ENCODE measurements at places on chromosomes 2 and 18.

DNA sequence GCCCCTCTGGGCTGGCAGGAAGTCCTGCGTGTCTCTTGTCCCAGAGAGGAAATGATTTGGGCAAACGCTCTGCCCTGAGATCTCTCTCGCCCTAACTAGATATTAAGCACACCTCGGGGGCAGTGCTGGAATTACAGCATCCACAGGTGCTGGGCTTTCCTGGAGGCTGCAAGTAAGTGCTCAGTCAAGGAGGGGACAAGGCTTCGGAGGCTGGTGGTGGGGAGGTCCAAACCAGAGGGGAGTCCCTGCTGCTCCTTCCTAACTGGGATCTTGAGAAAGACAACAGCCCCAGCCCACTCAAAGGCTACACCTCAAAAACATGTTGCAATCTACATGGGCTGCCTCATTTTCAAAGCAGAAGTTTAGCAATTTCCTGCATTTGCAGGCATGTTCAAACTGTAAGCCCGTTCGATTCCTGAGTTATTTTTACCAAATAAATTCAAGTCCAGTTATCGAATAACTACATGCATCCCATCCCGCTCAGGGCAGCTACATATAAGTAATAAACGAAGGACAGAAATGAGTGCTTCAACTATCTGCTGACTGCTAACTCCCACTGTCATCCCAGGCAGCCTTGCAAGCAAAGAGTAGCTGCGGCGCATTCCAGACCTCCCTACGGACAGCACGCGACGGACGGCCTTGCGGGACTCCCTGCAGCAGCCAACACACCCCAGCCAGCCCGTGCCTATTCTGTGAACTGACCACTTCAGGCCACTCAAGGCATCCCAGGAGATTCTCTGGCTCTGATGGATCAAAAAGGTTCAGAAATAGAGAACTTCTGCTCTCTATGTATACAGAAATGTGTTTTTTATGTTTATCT lies 27.5 kb downstream of the ZNF516 start:
- no peak for DNase-seq

DNA sequence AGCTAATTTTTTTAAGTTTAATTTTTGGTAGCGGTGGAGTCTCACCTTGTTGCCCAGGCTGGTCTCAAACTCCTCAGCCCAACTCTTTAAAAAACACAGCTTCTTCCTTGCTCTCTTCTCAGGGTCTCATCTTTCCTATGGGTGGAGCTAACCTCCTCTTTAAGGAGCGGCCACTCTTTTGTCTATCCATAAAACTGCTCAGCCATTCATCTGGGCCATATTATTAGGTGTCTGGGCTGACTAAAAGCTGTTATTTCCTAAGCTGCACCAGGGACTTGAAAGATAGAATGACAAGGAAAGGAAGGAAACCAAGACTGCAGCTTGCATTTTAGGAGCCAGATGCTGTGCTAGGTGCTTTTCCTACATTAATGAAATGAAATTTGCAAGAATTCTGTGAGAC lies 35.8 kb upstream of the THOC1 start:
- no peak for DNase-seq

DNA sequence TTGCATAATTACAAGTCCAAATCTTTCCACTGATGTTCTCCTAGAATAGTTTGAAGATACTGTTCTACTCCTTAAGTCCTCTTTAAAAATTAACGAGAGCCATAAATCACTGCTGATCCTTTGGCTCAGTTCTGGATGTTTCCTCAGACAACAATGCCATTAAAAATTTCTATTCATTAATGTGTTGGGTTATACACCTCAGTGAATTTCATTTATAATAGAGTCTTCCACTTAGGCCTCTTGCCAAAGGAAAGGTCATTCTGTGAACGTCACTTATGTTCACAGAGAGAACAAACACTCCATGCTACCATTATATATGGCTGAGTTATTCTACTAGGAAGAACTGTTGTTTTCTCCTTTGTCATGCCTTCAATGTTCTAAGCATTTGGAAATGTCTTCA lies 1472.3 kb upstream of the CELF4 start:
- no peak for DNase-seq

DNA sequence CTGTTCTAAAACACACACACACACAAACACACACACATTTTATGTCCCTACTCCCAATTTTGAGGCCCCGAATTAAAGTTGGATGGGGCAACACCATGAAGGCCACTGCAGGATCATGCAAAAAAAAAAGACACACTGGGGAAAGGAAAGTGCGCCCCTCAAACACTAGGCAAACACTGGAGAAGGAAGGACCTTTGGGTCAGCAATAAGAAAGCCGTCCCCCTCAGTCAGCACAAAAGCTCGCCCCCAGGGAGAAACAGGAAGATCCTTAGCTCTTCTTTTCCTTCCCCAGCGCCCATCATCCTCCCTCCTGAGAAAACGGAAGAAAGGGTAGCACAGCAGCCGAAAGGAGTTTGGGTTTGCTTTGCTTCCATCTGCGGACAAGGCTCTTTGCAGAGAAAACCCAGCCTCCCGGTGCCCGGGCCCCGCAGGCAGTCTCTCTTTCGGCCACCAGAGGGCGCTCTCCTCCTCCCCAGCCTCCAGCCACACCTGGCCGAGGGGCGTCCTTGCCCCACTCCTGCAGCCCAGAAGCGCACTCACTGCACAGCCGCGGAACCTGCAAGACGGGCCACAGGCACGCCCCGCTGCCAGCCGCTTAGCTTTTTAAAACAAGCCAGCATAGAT lies 248.5 kb downstream of the CDH20 start:
- DNase-seq, result peak; percentile 78

- DNase-seq, result no peak
These were observed 30.0 kb downstream of the SCTR start for GRCh38 chr2:119494163-119494790.

Data from posterior cingulate gyrus (tissue), 11 donors.